ENCODE measurements at places on chromosomes 12 and 14.

- DNase-seq: no peak
These were observed 156.5 kb downstream of the BTG1 start for GRCh38 chr12:91989143-91989542.

DNA sequence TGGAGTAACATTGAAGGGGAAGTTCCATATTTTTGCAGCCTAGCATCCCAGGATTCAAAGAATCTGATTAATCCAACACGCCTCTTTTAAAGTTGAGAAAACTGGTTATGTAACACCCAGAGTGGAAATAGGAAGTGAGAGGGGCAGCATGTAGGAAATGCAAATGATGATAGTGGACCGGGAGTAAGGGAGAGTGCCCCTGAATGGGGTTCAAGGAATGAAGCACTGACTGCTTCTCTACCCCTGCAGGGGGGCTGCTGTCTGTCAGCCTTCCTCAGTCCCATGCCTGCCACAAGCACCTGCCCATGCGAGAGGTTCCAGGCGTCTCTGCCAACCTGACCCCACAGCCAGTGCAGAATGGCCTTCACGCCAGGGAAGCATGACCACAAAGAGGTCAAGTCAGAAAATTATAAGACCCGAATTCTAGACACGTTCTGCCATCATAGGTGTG, 126.5 kb upstream of the CCND2 start:
- DNase-seq: no peak

DNA sequence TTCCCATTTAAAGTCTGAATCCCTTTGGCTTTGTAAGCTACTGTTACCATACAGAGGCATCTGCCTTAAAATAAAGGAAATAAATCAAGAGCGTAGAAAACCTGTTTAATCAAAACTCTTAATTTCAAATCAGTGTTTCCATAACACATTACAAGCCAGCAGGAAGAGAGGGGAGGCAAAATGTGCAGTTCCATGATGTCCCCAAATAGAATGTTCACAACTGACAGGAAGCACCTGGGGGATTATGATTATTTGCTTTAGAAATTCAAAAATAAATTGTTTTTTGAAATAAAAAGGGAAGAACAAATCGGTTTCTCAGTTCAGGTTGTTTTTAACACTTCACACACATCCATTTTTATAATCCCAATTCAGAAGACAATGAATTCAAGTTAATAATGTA, 21.4 kb downstream of the SOCS2 start:
- no peak for DNase-seq

DNA sequence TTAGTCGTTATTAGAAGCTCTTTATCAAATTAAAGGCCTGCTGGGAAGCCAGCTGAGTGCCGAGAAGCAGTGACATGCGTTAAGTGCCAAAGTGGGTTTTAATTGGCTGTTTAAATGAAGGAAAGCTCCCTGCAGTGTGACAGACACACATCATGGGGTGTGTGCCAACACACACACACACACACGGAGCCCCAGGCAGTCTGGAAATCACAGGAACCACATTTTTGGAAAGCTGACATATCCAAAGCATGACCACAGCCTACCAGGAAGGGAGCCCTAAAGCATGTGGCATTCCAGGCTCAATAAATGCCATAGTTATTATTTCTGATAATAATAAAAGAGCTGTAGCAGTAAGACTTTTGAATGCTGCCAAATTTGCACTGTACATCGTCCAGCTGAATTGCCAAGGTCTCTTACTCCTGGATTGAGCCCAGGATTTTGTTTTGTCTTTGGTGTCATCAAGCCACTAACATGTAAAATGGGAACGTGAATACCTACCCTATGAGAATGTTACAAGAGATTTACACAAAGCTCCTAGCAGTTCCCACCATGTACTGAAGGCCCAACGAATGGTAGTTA, 135.1 kb downstream of the TMEM30B start:
- DNase-seq: no peak

DNA sequence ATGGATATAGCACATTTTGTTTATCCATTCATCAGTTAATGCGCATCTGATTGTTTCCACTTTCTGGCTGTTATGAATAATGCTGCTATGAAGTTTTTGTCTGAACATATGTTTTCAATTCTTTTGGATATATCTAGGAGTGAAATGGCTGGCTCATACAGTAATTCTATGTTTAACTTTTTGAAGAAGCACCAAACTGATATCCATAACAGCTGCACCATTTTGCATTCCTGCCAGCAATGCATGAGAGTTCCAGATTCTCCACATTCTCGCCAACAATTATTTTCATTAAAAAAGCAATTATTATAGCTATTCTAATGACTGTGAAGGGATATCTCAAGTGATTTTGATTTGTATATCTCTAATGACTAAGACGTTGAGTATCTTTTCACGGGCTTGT, 89.9 kb upstream of the PPP4R3A start:
- DNase-seq: no peak

DNA sequence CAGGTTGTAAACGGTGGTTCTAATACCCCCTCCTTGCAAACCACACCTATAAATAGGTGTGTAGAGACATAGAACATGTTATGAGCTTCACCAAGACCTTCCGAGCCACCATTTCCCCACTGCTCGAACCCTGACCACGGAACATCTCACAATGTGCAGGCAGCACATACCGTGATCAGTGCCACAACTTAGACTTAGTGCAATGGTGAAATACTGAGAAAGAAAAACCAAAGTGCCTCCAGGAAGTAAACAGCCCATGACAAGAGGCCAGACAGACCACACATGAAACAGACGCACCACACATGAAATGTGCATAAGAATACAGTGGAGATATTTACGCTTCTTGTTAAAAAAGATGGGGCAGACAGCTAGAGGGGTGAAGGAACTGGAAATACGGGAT, 166.9 kb upstream of the CCND2 start:
- no peak for DNase-seq

- DNase-seq: no peak
These were observed 59.2 kb upstream of the ZDHHC17 start for GRCh38 chr12:76704693-76705092.

DNA sequence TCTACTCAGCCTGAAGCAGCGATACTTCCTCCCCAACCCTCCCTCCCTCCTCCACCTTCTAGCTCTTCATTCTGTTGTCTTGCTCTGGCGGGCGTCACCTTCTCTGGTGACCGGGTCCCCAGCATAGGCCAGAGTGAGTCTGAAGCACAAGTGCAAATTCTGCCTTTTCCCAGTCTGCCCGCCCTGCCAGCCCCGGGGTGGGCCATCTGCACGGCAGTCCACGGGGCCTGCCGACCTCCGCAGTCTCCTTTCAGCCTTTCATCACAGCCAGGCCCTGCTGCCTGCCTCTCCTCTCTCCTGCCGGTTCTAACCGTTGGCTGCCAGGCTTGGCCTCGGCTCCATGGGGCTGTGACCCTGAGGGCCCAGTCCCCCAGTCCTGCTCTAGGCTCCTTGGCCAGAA, 58.7 kb downstream of the TESC start:
- DNase-seq: no peak

DNA sequence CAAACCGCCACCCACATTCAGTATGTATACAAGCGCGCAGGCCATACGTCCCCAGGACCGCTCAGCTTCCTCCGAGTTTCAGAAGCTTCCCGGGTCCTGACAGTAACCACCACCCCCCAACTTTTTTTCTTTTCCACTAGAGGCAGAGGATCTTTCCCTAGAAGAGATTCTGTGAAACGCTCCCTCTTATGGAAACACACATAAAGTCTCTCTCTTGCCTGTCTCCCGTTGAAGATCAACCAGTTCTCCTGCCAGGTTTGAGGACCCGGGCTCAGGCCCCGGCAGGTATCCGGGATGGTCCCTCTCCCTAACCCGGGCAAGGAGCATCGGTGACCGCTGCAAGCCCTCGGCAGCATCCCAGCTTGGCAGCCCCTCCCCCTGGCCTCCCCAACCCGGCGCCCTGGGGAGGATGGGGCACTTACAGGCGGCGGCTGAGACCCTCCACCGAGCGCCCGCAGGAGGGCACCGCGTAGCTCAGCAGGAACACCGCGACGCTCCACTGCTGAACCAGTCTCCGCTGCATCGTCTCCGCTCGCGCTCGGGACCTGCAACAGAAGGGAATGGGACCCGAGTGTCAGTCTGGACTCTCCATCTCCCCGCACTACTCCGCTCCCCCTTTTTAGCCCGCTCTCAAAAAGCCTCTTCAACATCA, 3.4 kb downstream of the PTHLH start:
- DNase-seq: no peak

DNA sequence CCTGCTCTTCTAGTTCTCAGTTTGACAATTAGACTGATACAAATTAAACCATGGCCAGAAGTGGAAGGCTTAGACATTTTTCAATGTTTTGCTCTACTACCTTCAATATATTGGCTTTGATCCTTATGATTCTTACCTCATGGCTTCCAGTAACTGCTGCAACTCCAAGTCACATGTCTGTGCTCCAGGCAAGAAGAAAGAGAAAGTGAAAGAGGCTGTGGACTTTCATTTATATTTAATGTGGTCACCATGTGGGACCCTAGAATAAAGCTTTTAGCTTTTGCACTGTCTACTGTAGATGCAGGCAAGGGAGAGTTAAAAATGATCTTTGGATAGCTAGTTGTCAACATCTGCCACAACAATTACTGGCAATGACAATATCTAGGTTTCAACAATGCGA, 214.3 kb upstream of the PDE3A start:
- DNase-seq: no peak

DNA sequence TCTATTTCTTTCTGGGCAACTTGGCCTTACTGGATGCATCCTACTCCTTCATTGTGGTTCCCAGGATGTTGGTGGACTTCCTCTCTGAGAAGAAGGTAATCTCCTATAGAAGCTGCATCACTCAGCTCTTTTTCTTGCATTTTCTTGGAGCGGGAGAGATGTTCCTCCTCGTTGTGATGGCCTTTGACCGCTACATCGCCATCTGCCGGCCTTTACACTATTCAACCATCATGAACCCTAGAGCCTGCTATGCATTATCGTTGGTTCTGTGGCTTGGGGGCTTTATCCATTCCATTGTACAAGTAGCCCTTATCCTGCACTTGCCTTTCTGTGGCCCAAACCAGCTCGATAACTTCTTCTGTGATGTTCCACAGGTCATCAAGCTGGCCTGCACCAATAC, 5.3 kb downstream of the OR4N5 start:
- DNase-seq: no peak

DNA sequence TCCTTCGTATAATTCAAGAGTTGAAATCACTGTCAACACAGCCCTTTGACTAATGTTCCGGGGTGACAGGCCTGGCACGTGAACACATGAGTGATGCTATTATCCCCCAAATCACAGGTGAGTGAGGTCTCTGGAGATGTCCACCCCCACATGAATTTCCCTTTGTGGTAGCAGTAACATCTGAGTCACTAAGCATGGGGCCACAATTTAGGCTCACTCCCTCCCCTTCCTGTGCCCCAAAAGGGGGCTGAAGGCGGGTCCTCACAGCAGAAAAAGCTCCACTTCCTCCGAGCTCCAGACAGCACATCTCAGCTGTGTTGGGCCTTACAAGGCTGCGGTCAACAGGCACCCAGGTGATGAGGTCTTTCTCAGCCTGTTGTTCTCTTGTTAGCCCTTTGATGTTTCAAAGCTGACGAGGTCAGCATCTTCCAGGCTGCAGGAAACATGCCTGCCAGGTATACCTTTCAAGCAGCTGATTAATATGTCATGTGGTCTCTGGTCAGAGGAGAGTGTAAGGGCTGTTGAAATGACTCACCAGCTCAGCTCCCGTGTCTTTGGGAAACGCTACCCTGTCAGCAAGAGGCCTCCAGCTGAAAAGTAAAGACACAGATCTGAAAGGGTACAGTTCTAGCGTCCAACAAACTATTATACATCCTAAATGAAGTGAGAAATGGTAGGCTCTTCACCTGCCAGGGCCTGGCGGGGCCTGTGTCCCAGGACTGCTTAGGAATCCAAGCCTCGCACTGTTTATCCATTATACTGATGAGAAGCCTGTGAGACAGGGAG, 107.3 kb downstream of the ZFP36L1 start:
- no peak for DNase-seq

DNA sequence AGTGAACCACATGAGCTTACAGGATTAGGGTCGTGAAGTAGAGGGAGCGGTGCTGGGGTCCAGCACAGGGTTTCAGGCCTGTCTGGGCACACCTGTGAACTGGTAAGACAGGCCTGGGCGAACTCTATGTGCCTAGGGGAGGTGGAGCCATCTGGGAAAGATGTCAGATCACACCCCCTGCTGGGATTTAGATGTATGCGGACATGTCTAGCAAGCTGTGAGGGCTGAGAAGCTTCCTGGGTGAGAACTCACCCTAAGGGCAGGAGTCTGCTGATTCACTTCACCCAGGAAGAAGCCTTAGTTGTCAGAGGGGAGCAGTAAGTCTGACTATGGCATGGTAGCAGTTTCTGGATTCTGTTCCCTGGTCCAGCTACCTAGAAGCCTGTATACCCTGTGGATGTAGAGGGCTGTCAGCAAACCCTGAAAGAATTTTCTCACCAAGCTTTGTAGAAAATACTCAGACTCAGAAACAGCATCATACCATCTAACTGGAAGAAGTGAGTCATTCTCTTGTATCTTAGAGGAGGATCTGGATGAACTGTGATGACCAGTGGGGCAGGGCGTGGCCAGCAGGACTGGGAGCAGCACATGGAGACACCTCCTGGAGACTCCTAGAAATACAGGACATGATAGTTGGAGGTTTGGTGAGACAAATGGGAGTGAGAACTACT, 11.2 kb upstream of the PYGL start:
- no peak for DNase-seq

DNA sequence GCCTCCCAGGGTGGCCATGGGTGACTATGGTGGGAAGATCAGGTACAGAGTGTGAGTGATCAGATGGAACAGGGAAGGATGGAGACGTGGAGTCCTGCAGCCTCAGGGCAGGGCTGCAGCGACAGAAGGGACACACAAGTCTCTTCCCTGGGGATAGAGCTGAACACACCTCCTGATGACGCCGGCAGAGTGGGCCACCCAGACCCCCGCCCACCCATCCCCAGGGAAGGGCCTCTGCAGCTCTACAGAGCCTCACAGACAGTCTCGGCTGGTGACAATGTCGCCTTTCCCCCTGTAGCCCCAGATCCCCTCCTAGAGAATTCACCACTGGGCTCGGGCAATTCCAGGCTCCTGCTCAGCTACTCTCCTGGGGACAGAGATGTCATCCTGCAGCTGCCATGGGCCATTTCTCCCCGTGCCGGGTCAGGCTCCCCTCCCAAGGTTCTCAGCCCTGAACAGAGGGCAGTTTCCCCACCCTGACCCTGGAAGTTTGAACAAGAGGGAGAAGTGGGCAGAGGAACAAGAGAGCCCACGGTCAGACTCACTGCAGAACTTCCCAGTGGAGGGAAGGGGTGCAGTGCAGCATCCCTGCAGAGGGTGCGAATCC, 115.7 kb downstream of the NCOR2 start:
- no peak for DNase-seq

DNA sequence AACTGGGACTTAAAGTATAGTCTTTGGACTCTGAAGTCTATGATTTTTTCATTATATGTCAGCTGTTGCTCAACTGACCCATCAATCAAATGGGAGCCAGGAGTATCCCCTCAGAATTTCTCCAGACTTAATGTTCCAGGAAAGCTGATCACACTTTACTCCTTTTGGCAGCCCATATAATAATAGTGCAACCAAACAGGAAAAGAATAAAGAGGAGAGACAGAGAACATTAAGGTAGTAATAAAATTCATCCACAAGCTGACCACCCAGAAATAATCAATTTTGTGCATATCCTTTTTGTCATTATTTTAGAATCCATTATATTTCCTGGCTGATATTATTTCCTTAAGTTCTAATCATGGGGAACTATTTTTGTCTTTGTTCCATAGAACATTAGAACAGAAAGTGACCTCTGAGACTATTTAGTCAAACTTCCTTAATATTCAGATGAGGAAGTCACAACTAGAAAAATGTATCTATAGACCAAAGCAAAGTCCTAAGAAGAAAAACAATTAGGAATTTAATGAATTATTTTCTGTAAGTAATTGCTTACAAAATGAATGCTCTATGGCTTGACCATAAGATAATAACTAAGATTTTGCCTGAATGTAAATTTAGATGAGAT, 238.1 kb upstream of the SEL1L start:
- no peak for DNase-seq

- DNase-seq: no peak
These were observed 1.8 kb upstream of the GNS start for GRCh38 chr12:64760808-64761573.
